ENCODE measurements at places on chromosomes 7 and 10. TPM values are rescaled to one million over a fixed set of nuclear protein-coding genes. Genes with fewer than 3 reads are reported as not detected.

TAC1 gene
- total RNA-seq, result not detected

MYOZ1 gene
- total RNA-seq, result not detected

CYCS gene
- 115 TPM for total RNA-seq

DOCK4 gene
- total RNA-seq, result 6.3 TPM

Data from LHCN-M2 (cell line).